Caki2 (cell line): ENCODE measurements at places on chromosomes 7 and 10. TPM values are rescaled to one million over a fixed set of nuclear protein-coding genes. Genes with fewer than 3 reads are reported as not detected.

Gene NME8
- total RNA-seq, result not detected in 2 replicates

Gene PRRT4
- 0.91 TPM in 1 of 2 replicates, not detected in the other for total RNA-seq

Gene DHX32
- total RNA-seq, result 45.3 and 48.9 TPM in 2 replicates

Gene RET
- 0.37 TPM in 1 of 2 replicates, not detected in the other for total RNA-seq

Gene GIMAP1
- not detected in 2 replicates for total RNA-seq

Gene TAC1
- not detected in 2 replicates for total RNA-seq

Gene SYNPO2L
- total RNA-seq, result not detected in 2 replicates

Gene LRMDA
- total RNA-seq, result 18.7 and 20.3 TPM in 2 replicates

Gene CLRN3
- not detected in 2 replicates for total RNA-seq

Gene GIMAP4
- not detected in 2 replicates for total RNA-seq

Gene KAZALD1
- total RNA-seq, result 35.4 and 44.5 TPM in 2 replicates

Gene ZNF804B
- total RNA-seq, result not detected in 2 replicates

Gene CH25H
- total RNA-seq, result not detected in 2 replicates

Gene AOAH
- total RNA-seq, result 4.8 TPM in 1 of 2 replicates, not detected in the other

Gene SPAM1
- not detected in 2 replicates for total RNA-seq

Gene FAM241B
- total RNA-seq, result 14.2 and 21.6 TPM in 2 replicates

Gene ELFN1
- total RNA-seq, result not detected in 2 replicates

Gene LMOD2
- total RNA-seq, result not detected in 2 replicates

Gene SFTPA1
- total RNA-seq, result not detected in 2 replicates

Gene CD36
- not detected in 2 replicates for total RNA-seq

Gene UBE2D1
- 13.1 and 18.2 TPM in 2 replicates for total RNA-seq

Gene CALHM1
- total RNA-seq, result not detected in 2 replicates

Gene TRIM50
- total RNA-seq, result not detected in 2 replicates

Gene SEC31B
- 0.71 TPM in 1 of 2 replicates, not detected in the other for total RNA-seq

Gene OR2A12
- total RNA-seq, result not detected in 2 replicates

Gene MUC3A
- 0.20 TPM in 1 of 2 replicates, not detected in the other for total RNA-seq

Gene NEURL1
- not detected in 2 replicates for total RNA-seq

Gene KLF14
- not detected in 2 replicates for total RNA-seq

Gene PAPOLB
- total RNA-seq, result not detected in 2 replicates

Gene SLC26A5
- not detected in 2 replicates for total RNA-seq
